ENCODE measurements at places on chromosomes 13 and 19.

DNA sequence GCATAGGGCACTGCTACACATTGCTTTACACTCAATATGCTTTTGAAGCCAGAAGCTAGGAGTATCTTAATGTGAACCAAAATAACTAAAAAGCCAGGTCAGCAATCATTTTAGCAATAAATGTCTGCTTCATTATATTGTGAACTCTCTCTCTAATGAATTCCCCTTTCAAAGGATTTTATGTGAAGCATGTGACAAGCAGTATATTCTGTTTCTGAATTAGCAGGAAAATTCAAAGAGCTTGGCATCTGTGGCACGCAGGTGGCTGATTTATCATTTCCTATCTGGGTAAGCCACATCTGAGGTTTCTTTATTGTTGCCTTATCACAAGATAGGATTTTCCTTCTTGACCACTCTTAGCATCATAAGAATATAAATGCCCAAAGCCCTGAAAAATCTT is 56.8 kb upstream of the KLF12 start:
- DNase-seq = no peak

DNA sequence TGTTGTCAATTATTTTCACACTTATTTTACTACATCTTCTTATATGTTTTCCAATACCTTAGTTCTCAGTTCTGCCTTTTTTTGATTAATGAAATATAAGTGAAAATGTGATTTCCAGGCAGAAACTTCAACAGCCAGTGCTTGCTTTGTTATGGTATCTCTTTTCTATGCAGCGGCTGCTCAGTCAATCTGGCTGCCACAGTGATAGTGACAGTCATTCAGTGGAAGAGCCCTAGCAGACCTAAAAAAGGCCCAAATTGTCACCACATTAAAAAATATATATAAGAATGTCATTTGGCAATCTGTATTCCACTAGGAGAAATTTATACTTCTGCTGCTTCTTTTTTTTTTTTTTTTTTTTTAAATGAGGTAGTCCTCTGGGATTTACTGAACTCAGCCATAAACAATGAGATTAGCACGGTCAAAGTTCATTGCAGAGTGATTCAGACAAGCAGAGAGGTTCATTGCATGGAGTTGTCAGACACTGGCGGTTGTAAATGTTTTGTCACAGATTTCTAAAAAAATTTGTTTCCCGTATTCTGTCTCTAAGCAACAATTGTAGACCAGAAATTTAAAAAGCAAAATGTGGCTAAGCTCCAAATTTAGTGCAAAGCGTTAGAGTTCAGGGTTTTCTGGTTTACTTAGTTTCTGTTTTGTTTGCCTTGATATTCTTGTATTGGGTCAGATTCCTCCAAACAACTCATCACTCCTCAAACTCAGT is 94.7 kb upstream of the PRR20A start:
- DNase-seq = no peak

DNA sequence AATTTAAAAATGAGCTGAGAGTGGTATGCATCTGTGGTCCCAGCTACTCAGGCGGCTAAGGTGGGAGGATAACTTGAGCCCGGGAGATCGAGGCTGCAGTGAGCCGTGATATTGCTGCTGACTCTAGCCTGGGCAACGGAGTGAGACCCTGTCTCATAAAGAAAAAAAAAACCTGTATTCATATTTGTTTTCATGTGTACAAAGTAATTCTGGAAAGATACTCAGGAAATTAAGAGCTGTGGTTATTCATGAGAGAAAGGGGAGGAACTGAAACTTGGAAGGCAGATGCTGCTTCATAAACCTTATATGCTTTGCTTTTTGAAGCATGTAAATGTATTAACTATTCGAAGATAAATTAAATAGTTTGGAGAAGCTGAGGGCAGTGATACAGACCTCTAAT is 8.8 kb upstream of the RLN3 start:
- DNase-seq = no peak

GRCh38 chr13:88115976-88116375 is 444.8 kb downstream of the SLITRK5 start:
- DNase-seq = no peak

DNA sequence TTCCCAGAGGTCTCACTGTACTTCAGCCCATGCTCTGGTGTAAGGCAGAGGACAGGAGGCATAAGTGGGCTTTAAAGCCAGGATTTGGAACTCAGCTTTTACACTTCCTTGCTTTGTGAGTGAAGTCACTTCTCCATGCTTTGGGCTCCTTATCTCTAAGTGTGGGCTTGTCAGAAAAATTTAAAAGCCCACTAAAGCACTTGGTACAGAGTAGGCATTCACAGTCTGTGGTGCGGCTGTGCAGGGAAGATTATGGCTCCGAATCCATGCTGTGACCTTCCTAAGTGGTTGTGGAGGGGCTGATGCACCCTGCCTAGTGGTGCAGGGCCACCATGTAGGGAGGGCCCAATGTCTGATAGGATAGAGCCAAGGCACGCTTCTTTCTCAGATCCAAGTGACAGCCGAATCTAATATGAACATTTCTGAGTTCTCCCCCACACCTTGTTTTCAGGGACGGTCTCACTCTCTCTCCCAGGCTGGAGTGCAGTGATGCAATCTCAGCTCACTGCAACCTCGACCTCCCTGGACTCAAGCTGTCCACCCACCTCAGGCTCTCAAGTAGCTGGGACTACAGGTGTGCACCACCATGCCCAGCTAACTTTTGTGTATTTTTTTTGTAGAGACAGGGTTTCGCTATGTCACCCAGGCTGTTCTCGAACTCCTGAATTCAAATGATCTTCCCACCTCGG is 6.9 kb downstream of the TIMM29 start:
- DNase-seq = no peak

DNA sequence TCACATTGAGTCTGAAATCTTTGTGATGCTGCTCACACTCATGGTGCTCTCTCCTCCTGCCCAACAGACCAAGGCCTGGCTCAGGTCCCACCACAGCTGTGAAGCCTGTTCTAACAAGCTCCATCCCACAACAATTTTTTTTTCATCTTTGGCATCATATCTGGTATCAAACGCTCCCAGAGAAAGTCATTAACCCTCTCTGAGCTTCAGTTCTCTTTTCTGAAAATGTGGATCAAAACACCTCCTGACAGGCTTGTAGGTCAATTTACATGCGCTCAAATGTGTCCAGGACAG is 224.4 kb downstream of the LACC1 start:
- no peak for DNase-seq

DNA sequence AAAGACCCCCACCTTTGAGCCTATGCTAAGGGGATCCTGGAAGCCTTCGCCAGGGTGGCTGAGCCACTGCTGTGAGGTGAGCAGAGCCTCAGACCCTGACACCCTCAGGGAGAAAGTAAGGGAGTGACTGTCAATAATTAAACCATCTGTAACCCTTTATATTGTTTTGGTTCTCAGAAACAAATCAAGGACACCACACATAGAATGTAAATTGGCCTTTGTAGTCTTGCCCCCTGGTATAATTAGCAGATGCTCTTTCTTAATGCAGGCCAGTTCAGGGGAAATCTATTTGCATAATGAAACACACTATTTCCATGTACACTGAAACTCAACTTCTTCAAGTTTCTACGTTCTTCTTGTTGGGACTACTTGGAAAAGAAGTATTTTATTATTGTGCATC is 127.7 kb upstream of the EDNRB start:
- DNase-seq = no peak

- DNase-seq = no peak
These were observed 312.8 kb upstream of the ZNF507 start for GRCh38 chr19:32032561-32032960.

DNA sequence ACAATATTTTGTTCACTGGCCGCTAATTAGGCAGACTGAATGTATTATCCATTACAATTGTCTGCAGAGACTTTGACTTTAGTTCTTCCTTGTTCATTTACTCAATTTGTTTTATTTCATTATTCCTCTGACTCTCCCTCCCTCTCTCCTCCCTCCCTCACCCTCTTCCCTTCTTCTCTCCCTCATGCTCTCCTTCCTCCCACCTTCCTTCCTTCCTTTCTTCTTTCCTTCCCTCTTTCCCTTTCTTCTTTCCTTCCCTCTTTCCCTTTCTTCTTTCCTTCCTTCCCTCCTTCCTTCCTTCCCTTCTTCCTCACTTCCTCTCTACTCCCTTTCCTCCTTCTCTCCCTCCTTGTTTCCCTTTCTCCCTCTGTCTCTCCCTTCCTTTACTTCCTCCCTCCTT is 1591.0 kb upstream of the SLC10A2 start:
- no peak for DNase-seq

- no peak for DNase-seq
These were observed 203.4 kb downstream of the GPC5 start for GRCh38 chr13:91601807-91602206.

- no peak for DNase-seq
These were observed 829 bp downstream of the B3GLCT start for GRCh38 chr13:31200637-31200971.

- peak; percentile 76 for DNase-seq
These were observed 42.0 kb downstream of the KLF2 start for GRCh38 chr19:16366433-16367260.

DNA sequence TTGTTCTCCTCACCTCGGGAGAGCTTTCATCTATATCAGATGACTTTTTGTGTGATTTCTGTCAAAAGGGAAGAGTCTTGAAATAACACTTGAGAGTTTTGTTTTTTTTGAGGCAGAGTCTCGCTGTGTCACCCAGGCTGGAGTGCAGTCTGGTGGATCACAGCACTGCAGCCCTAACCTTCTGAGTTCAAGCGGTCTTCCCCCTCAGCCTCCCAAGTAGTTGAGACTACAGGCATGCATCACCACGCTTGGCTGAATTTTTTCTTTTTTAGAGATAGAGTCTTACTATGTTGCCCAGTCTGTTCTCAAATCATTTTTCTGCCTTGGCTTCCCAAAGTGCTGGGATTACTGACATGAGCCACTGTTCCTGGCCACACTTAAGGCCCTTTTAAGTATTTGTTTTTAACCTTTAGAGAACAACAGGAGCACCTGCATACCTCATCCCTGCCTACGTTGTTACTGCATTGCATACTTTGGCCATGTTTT is 11.4 kb downstream of the NDFIP2 start:
- no peak for DNase-seq

DNA sequence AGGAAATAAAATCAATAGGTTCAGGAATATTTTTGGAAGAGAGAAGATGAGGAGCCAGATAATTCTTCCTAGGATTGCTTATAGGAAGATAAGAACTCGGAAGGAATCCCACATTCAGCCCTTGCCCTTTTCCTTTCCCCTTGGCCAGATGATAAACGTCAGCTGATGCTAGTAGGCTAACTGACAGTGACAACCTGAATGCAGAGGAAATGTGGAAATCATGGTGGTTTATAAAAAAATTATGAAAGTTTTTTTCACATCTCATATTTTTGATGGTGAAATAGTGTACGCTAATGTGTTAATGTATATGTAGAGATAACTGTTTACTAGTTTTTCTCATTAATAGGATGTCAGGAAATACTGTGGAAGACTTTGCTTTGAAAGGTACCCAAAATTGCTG is 56.9 kb downstream of the EDNRB start:
- DNase-seq = no peak

DNA sequence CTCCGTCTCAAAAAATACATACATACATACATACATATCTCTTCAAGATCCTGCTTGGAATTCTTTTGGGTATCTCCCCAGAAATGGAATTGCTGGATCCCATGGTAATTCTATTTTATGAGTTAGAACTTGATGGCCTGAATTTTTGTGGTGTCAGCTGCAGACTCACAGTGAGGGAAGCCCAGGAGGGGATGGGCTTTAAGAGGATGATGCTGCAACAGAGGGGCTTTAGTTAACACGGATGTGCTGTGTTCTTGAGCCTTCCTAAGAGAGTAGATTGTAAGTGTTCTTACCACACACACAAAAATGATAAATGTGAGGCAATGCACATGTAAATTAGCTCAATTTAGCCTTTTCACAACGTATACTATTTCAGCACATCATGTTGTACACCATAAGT is 31.8 kb downstream of the CACNG6 start:
- DNase-seq = no peak

- no peak for DNase-seq
These were observed 472.8 kb upstream of the SGCG start for GRCh38 chr13:22707946-22708345.

Measured in stimulated activated naive CD4-positive, alpha-beta T cell (primary cell).